ENCODE measurements at places on chromosomes 4 and X.

DNA sequence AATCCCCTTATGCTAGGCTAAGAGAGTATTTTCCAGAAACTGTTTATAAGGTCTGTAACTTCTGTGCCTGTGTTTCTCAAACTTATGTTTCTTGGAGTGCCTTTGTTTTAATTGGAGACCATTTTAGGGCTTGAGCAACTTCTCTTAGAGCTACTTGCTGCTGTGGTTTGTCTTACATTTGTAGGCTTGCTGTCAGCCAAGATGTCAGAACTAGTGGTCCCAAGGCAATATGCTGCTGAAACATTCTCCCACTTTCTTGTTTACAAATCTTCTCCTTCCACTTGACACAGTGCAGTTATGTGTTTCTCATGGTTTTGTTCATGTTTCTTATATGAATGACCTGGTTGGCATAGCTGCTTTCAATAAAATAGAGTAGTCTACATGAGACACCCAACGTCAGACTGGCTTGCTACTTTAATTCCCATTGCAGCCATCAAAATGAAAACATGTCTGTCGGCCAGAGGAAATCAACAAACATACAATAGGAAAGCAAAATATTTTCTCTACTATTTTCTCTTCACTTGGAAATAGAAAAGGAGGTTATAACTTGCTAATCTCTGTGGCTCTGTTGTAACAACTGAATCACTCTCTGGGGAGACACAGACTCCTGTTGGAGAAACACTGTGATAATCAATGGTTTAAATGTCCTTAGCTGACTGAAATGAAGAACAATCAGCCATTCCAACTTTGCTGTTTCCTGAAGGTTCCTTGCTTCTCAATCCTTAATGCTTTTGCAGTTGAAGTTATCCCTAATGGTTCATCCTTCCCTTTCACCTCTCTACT is 426.4 kb downstream of the PDGFC start:
- DNase-seq = no peak

DNA sequence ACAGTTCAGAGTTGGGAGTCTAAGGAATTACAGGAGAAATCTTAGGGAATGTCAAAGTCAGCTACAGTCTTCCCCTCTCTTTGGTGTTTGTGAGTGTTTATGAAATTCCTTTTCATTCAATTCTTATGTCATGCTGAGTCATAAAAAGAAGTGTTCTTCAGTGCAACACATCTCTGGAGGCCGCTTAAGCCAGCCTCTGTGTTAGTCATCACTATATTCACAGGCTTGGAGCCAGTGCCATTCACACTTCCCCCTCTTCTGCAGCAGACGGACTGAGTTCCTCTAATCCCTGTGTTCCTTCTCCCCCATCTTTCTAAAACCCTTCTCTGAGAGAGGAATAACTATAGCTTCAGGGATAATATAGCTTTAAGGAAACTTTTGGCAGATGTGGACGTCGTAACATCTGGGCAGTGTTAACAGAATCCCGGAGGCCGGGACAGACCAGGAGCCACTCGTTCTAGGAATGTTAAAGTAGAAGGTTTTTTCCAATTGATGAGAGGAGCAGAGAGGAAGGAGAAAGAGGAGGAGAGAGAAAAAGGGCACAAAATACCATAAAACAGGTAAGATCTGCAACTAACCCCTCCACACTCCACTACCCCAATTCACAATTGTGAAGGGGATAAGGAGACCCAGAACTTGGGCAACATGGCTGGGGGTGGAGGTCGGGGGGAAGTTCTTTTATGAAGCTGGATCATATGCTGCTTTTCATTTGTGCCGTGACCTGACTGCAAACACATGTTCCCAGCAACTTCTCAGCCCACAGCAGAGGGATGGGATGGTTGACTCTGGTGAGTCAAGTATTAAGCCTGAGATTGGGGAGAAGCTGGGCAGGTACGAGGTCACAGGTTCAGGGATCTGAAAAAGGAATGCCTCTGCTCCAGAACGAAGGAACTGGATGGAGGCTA is at the start of gene SRPX2:
Gene SRPX2 (plus strand): TSS at position 244 of the 905 bp plus-strand sequence. CDS start 2,124 bp downstream, outside the sequence.
- peak; percentile 74 for DNase-seq

- DNase-seq = no peak
Observed at GRCh38 chr4:102501447-102501696, 213 bp downstream of the NFKB1 start.

- no peak for DNase-seq
Observed at GRCh38 chr4:19987746-19988145, 264.0 kb upstream of the SLIT2 start.

- DNase-seq = peak; percentile 83
Observed at GRCh38 chr4:158799856-158800255, 31.0 kb downstream of the FNIP2 start.

GRCh38 chrX:129235903-129236302 is 287.4 kb downstream of the SMARCA1 start:
- DNase-seq = no peak

Data from trophoblast cell (in vitro differentiated cells and primary cell).